ENCODE measurements at places on chromosomes 5 and 9. TPM values are rescaled to one million over a fixed set of nuclear protein-coding genes. Genes with fewer than 3 reads are reported as not detected.

Gene OBP2B
- not detected for polyA plus RNA-seq

- DNase-seq = no peak
Observed at GRCh38 chr5:128881502-128882018, 83.7 kb upstream of the SLC27A6 start.

Gene ZFP37
- polyA plus RNA-seq = 0.75 TPM

DNA sequence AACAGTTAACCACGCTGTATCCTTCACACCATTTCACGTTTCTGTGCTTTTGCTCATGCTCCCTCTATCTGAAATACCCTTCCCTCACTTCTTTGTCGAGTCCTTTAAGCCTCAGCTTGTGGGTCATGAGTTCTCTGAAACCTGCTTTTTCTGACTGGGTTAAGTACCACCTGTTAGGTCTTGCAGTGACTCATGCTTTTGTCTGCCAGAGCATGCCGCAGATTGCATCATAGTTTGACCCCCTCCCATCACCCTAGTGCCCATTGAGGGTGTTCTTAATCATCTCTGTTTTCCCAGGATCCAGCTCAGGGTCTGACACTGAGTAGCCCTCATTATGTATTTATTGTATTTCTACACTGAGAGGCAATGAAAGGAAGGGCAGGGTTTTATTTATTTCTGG, 190.2 kb downstream of the ASTN2 start:
- no peak for DNase-seq

GRCh38 chr9:131012023-131012334, 3.0 kb downstream of the LAMC3 start:
- no peak for DNase-seq

Data from aorta (tissue), 5 donors.